ENCODE measurements at places on chromosomes 13 and 19.

- no peak for DNase-seq
Measured at GRCh38 chr13:94176561-94176960, 302.9 kb downstream of the DCT start.

GRCh38 chr19:34375598-34375997 is 10.6 kb downstream of the GPI start:
- no peak for DNase-seq

GRCh38 chr19:41958367-41959055 is 610 bp downstream of the RABAC1 start:
- peak; percentile 82 for DNase-seq

DNA sequence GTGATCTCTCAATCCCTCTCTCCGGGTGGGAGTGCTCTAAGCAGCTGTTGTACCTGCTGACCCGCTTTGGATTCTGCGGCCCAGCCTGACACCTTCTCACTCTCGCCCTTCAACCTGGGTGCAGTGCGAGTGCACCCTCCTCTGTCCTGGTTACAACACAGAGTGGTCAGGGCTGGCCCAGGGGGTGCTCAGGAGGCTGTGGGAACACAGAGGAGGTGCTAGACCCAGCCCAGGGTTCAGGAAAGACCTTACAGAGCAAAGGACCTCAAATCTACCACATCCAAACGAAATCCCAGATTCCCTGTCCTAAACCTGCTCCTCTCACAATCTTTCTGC is 23.7 kb downstream of the ZNF175 start:
- no peak for DNase-seq

- no peak for DNase-seq
Measured at GRCh38 chr13:75146436-75146835, 335.5 kb downstream of the TBC1D4 start.

- DNase-seq, result no peak
Measured at GRCh38 chr19:35742121-35742724, at the start of gene IGFLR1. TSS of gene IGFLR1 (minus strand) at chr19:35742452. CDS start at chr19:35741180, 1,272 bp downstream.

DNA sequence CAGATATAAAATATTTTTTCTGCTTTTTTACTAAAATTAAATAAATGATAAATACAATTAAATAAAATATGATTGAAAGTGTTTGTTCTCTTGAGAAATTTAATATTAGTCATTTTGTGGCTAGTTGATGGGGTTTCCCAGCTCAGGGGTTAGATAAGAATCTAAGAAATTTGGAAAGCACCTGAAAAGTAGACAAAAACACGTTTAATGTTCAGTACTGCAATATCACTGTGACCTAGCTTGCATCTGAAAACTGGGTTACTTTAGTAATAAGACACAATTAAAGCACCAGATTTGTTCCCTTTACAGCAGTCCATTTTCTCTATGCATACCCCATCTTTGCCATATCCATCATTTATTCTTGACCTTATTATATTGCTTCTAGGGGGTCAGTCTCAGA is 1454.8 kb upstream of the SPRY2 start:
- DNase-seq, result no peak

GRCh38 chr13:43879755-43880181 is at the start of gene LACC1:
TSS of gene LACC1 (plus strand) at chr13:43879904. CDS start at chr13:43880986, 1,082 bp downstream.
- DNase-seq, result no peak

DNA sequence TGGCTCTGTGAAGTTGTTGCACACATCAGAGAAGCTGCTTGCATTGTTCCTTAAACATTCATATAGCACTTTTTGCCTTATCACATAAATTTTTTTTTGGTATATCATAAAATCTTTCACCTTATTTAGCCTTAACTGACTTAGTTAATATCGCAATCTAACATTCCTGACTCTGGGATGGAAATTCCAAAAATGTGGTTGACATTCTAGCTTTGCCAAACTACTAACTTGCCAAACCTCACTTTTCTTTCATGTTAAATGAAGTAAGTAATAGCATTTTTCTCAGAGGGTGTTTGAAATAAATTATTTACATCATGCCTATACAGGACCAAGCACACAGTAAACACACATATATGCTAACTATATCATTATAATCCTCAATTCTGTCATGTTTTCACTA is 736.9 kb upstream of the PCDH9 start:
- peak; percentile 29 for DNase-seq

GRCh38 chr13:99463646-99464397 is 37.5 kb upstream of the TM9SF2 start:
- DNase-seq, result no peak

DNA sequence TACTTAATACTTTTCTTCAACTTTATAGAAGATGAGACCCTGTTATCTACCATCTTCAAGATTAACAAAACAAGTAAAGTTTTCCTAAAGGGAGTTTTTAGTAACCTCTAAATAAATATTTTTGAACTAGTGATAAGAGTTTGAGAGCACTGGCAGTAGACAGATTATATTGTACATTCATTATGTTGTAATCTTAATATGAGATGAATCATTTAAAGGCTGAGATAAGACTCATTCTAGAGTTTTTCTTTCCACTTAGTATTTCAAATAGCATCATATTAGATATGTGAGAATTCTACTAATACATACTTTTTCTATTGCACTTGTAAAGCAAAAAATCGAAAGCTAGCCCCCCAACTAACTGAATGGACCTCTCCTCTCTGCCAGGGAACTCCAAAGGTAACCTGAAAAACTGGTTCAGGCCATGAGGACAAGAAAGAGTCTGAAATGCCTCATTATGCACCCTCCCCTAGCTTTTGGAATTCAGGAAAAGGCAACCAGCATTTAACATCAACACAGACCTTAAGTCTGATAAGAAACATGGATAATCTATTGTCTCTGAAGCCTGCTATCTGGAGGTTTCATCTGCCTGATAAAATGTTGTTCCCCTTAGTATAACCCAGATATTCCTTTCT is 875.4 kb upstream of the SLC10A2 start:
- DNase-seq, result no peak

DNA sequence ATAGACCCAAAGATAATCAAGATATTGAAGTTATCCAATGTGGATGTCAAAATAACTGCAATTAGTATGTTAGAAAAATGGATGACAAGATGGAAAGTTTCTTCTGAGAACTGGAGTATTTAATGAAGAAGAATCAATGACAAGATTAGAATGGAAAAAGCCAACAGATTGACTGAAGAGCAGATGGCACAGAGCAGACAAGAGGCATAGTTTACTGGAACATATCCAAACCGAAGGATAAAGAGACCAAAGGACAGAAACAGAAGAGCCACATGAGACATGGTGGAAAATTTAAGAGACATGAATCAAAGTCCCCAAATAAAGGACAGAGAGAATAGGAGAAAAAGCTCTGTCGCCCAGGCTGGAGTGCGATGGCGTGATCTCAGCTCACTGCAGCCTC is 89.6 kb upstream of the RXFP2 start:
- DNase-seq, result no peak

- DNase-seq, result no peak
Measured at GRCh38 chr13:48281556-48281955, 22.0 kb upstream of the RB1 start.

DNA sequence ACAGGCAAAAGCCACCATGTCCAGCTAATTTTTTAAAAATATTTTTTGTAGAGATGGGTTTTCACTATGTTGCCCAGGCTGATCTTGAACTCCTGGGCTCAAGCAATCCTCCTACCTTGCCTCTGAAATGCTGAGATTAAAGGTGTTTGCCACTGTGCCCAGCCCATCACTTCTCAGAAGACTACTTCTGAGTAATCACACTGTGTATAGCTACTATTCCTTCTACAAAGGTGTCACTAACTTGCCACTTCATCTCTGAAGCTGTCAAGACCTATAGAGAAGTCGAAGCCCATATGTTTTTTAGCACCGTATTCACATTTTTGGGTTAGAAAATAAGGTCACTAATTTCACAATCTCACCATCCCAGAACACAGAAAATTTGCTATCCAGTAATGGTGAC is 36.0 kb upstream of the FNDC3A start:
- no peak for DNase-seq

GRCh38 chr13:30103161-30103840 is 204.1 kb downstream of the KATNAL1 start:
- peak; percentile 34 for DNase-seq

DNA sequence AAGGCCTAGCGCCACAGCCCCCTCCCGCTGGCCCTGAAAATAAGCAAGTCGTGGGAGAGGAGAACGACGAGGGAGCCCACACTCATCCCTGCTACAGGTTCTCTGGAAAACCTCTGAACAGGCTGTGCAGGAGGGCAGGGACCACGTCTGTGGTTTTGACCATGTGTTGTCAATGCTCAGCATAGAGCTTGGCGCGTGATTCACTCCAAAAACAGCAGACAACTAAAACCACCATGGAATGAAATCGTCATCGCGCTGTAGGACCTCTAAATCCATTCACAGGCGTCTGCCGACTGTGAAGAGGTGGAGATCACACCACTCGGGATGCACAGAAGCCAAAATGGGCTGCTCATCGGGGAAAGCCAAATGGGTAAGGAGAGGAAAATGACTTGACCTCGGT is 121.3 kb downstream of the COL4A1 start:
- DNase-seq, result peak; percentile 86

GRCh38 chr19:2372076-2372612 is 12.1 kb downstream of the TMPRSS9 start:
- no peak for DNase-seq

- no peak for DNase-seq
Measured at GRCh38 chr13:102208347-102208746, 193.5 kb downstream of the FGF14 start.

GRCh38 chr13:43200736-43201135 is 177.3 kb downstream of the DNAJC15 start:
- DNase-seq, result no peak

DNA sequence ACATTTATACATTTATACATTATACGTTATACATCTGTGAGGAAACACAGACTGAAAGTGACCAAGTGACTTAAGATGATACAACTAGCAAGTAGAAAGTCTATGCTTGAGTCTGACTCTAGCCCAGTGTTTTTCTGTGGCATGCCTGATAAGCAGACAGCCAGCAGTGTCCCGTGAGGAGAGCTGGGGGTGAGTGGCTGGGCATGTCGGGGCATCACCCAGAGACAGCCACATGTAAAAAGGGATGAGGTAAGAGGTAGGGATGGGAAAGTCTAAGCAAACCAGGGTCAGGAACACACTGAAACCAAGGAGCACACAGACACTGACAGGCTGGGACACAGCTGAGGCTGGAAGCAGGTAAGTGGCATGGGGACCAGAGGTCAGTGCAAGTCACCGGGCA is 333.2 kb downstream of the FOXO1 start:
- DNase-seq, result no peak

DNA sequence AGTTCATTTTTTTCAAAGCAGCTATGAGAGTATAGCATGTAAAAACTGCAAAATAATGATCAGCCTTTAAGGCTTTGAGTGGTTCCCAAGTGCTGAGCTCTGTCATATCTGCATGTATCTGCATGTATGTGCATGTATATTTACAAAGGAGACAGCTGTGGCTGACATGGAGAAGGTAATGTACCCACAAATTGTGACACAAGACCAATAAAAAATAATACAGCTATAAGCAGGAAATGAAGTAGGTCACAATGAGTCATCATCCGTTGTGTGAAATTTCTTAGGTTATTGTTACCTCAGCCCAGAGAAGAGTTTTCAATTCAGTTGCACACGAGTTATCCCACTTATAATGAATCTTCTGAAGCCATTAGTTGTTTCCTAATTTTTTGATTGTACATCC is 60.9 kb upstream of the MED4 start:
- peak; percentile 19 for DNase-seq

DNA sequence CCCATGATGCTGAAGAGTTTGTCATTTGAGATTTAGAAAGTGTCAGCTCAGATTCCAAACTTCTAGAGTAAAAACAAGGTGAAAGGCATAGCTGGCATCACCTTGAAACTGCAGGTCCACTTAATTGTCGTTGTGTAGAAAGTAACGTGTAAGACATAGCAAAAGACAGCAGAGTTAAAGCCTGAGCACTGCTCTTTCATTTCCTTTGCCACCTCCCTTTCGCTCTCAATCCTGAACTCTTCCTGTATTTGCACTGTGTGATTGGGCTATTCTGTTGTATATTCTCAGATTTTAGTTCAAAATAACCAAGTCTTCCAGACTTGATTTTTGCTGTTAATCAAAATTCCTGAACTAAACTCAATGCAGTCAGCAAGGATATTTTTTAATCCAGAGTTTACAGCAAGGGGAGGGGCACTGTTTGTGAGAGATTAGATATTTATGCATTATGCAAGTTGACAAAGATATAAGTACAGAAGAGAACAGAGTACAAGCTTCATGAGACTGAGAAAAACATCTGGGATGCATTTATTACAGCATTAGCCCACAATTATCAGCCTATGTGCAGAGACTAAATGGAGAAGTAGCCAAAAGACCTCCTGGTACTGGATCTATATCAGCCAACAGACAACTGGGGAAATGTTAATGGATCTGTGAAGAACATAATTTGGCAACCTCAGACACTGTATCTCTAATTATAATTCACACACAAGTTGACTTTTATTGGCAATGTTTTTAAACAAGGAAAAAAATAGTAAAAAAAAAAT is 328.6 kb downstream of the SUCLA2 start:
- DNase-seq, result peak; percentile 19

DNA sequence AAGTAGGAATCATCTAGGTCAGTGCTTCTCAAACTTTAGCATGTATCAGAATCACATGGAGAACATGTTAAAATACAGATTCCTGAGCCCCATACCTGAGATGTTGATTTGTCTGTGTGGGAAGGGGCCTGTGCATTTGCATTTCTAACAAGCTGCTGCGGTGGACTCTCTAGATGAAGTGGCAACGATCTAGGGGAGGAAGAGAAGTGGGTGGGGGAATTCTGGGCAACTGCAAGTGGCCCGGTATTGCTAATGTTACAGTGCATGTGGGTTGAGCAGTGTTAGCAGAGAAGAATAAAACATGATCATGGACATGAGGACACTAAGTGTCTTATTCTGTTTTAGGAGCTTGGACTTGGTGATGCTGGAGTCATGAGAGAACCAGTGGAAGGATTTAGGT is 329.0 kb downstream of the OLFM4 start:
- no peak for DNase-seq

DNA sequence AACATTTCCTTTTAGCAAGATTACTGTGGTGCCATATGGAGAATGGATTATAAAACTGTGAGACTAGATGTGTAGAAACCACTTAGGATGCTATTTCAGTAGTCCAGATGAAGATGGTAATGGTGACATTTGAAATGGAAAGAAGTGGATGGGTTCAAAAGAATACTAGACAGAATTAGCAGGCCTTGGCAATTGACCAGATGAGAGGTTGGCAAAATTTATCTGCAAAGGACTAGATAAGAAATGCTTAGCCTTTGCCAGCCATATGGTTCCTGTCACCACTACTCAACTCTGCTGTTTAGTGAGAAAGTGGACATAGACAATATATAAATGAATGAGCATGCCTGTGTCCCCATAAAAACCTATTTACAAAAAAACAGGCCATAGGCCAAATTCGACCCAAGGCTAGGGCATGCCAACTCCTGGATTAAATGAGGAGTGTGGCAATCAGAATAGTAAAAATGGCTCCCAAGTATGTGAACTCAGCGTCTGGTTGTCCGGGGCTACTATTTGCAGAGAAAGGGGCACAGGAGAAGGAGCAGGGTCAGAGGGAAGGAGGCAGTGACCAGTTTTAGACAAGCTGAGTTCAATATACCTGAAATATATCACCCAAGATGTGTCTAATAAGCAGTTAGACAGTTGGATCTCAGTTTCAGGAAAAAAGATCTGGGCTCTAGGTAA is 98.4 kb downstream of the ENOX1 start:
- DNase-seq, result no peak

Measured in fibroblast of skin of scalp (primary cell).